D341Med (cell line): ENCODE measurements at places on chromosomes 5 and 9.
A peak's percentile ranks its signal among the peaks of the same experiment; 100 is the strongest.

- no peak for DNase-seq
Measured at GRCh38 chr9:20032413-20033006, 243.7 kb upstream of the SLC24A2 start.

DNA sequence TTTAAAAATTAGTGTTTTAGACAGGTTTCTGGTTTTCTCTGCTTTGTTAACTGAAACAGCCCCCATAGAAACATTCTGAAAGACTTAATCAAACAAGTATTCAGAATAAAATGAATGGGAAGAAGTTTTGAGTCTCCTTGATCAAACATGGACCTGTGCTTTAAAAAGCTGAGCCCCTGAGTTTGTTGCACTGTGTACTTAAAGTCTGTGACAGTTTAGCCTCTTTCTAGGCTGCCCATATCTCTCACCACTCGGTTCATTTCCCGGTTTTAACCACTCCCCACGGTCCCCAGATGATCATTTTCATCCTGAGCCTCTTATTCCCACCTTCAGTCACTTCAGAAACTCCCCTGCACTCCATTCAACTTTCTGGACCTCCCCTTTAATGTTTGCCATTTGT, 215.9 kb upstream of the DMRT1 start:
- no peak for DNase-seq

DNA sequence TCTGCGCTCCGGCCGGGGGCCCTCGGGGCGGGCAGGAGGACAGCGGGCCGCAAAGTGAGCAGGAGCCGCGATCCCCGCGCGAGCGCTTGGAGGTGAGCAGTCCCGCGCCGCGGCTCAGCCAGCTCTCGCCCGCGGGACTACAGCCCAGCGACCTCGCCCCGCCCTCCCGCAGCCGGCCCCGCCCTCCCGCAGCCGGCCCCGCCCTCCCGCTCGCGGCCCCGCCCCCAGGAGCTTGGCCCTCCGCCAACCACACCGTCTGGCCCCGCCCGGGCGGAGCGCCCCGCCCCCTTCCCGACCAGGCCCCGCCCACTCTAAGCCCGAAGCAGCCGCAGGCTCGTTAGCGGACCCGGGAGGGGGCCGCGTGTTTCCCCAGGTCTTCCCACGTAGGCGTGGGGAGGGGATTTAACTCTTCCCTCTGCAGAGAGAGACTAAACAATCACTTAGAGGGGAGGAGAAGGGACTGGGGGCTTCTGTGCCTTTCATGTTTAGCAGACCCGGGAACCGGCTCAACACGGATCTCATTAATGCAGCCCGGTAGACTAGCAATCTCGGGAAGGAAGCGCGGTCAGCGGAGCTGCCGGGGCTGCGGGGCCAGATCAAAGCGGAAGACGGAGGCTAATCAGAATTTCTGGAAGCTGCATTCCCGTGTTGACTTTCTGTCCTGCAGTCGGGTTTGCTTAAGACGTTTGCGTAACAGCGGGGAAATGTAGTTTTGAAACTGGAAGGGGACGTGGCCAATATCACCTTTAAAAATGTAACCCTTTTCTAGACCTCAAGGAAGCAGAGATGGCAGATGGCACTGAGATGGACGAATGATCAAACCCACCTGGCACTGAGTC, at the start of gene MYO10:
Gene MYO10 (minus strand): TSS at position 139 of the 839 bp plus-strand sequence. CDS start 480 bp downstream, outside the sequence.
- peak; percentile 95 for DNase-seq

DNA sequence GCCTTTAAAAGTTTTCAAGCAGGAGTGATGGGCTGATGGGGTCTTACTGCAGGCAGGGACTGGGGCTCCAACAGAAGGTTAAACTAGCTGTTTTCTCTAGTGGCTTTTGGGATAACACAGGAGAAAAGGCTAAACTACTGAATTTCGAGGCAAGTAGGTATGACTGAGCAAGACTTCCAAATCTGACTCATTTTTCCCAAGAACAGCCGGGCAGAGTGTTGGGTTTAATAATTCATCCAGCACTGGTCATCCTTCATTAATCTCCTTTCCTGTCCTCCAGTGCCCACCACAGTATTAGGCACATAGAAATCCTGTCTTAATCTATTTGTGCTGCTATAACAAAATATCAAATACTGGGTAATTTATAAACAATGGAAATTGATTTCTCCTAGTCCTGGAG, 20.5 kb downstream of the MSX2 start:
- no peak for DNase-seq

DNA sequence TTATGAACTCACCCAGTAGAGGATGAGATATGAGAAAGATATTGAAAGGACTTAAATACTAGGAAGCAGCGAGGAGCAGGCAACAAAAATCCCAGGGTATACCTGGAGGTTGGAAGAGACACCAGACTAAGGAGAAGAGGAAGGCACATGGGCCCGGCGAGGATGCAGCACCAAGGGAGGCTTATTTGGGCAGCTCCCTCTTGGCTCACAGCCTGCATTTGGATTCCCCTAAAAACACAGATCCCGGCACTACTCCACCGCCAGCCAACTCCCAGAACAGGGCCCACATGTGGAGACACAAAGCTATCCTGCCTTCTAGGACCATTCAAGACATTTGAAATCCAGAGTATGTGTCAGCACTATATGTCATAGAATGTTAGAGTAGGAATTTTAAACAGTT, 199.8 kb upstream of the FBXL7 start:
- no peak for DNase-seq

GRCh38 chr5:172640822-172641358, at the start of gene NEURL1B:
TSS of gene NEURL1B (plus strand) at chr5:172641263. CDS start at chr5:172641407, 144 bp downstream.
- peak; percentile 94 for DNase-seq

- DNase-seq: no peak
Measured at GRCh38 chr5:93587597-93588351, 4.8 kb downstream of the NR2F1 start.

- no peak for DNase-seq
Measured at GRCh38 chr9:134361426-134361825, 35.2 kb downstream of the RXRA start.

- no peak for DNase-seq
Measured at GRCh38 chr5:167770461-167770860, 521.0 kb upstream of the WWC1 start.

- no peak for DNase-seq
Measured at GRCh38 chr5:154264549-154265196, 74.1 kb downstream of the GALNT10 start.

- no peak for DNase-seq
Measured at GRCh38 chr9:130327070-130327780, 61.7 kb downstream of the HMCN2 start.

DNA sequence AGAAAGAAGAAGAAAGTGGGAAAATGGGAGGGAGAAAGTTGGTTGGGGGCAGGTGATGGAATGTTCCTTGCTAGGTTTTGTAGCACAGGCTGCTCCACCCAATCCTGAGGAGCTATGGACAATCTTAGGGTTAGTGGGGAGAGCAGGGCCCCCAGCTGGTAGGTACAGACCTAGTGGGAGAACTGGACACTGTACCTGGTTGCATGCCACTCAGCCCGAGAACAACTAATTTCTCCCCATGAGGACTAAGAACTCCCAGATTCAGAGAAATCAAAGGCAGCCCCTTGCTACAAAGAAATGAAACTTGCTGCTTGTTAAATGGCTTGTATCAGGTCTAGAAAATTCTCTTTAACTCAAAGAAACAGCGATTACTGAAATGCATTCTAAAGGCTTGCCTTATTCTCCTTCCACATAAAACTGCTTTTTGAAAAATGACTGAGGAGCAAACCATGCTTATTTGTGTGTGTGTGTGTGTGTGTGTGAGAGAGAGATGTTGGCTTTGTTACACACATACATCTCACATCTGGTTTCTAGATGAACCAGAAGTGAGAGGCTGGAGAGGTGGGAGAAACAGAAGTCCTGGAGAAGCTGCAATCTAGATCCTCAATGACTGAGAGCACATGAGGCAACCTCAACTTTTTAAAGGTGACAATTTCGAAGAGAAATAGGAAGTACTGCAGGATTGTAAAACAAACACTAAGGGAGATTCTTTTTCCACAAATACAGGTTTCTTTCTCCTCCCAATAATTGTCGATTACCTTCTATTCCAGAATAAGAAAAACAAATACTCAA, 28.9 kb downstream of the FYB1 start:
- DNase-seq: no peak
